ENCODE measurements at places on chromosomes 6 and 20.

DNA sequence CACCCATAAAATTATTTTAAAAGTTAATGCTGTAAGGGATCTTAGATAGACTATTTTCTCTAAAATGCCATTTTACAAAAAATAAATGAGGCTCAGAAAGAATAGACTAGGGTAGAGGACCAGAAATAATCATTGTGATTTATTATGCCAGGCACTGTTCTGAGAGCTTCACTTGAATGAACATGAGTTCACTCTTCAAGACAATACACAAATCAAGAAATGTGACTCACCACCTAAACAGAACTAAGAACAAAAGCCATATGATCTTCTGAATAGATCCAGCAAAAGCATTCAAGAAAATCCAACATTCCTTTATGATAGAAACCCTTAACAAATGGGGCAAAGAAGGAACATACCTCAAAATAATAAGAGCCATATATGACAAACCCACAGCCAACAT, 582.0 kb downstream of the PKHD1 start:
- no peak for ATAC-seq

GRCh38 chr6:125415913-125416312, 114.1 kb upstream of the HDDC2 start:
- no peak for ATAC-seq

DNA sequence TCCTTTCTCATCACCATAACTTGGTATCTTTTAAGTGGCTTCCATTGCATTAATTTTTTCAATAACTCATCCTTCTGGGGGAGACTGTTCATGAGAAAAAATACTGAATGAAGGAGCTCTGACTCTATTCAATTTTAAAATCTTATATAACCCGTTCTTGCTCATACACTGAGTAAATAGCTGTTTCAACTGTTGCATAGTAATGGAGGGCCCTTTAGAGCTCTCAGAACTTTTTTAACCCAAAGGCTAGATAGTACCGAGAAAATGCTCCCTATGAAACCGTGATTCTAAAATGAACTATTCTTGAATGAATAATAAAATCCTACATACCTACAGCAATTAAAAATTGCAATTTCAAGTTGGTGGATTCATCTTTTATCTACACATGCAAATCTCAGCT, 5.3 kb downstream of the SLC2A12 start:
- no peak for ATAC-seq

- no peak for ATAC-seq
Measured at GRCh38 chr6:41358503-41358902, 23.1 kb downstream of the NCR2 start.

DNA sequence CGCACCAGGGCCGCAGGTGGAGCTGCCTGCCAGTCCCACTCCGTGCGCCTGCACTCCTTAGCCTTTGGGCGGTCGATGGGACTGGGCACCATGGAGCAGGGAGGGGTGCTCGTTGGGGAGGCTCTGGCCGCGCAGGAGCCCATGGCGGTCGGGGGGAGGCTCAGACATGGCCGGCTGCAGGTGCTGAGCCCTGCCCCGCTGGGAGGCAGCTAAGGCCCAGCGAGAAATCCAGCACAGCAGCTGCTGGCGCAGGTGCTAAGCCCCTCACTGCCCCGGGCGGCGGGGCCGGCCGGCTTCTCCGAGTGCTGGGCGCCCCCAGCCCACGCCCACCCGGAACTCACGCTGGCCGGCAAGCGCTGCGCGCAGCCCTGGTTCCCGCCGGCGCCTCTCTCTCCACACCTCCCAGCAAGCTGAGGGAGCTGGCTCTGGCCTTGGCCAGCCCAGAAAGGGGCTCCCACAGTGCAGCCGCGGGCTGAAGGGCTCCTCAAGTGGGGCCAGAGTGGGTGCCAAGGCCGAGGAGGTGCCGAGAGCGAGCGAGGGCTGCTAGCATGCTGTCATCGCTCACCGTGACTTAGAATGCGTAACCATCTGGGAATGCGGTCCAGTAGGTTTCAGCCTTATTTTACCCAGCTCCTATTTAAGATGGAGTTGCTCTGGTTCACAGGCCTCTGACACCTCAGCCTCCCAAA, 77.3 kb downstream of the C6orf52 start:
- ATAC-seq = no peak

GRCh38 chr6:127483399-127484055, 24.3 kb upstream of the KIAA0408 start:
- no peak for ATAC-seq

DNA sequence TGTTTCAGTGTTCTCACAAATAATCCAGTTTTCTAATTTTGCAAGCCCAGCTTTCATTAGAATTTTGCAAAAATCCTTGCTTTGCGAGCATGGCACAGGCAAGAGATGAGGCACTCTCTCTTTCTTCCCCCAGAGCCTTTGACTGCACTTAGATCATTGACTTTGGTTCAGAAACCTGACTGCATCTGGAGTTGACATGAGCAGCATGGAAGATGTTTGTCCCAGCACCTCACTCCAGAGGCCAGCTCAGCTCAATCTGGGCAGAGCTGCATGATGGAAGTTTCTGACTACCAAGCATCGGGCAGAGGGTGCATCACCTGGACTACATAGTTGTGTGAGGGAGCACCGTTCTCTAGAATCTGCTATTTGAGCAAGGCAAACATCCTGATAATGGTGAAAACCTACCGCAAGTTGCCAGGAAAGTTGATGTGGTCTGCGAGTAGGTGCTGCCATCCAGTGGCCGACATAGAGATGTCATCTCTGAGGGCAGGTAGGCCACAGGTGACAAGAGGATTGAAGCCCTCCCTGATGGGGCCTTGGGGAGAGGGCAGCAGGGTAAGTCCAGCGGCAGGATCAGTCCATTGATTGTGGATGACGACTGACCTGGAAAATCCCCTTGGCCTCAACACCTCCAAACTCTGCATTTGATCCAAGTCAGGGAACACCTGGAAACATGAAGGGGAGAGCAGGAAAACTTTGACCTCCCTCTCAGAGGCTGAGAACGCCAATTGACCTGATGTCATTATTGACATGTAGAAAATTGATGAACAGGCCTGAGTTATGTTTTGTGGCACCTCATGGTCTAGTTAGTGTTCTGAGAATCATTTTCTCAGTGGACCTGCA, 3.8 kb upstream of the LPA start:
- ATAC-seq = peak; percentile 39

DNA sequence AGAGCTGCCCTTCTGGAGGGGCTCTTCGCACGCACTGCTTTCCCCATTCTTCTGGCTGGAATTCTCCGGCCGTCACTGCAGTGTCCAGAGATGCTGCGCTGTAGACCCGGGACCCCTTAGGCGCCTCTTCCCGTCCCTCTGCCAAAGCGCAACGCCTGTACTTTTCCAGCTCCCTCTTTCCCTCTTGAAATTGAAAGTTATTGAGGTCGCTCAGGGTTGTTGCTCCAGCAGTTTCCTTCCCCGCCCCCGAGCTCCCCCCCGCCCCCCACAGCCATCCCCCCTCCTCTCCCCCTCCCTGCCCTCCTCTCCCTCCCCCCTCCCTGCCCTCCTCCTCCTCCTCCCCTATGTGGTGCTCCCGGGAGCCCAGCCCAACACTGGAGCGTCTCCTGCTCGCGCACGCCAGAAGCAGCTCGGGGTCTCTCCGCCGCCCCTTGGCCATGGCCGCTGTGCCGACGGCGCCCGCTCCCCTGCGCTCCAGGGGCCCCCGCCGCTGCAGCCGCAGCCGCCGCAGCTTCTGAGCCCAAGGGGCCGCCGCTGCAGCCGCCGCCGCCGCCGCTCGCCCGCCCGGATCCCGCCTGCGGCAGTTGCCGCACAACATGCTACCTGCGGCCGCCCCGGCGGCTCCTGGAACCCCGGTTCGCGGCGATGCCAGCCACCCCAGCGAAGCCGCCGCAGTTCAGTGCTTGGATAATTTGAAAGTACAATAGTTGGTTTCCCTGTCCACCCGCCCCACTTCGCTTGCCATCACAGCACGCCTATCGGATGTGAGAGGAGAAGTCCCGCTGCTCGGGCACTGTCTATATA, at the start of gene RSPO3:
RSPO3 (plus strand) TSS at position 374 of the 804 bp plus-strand sequence. CDS start 522 bp downstream, outside the sequence.
- ATAC-seq = peak; percentile 28

DNA sequence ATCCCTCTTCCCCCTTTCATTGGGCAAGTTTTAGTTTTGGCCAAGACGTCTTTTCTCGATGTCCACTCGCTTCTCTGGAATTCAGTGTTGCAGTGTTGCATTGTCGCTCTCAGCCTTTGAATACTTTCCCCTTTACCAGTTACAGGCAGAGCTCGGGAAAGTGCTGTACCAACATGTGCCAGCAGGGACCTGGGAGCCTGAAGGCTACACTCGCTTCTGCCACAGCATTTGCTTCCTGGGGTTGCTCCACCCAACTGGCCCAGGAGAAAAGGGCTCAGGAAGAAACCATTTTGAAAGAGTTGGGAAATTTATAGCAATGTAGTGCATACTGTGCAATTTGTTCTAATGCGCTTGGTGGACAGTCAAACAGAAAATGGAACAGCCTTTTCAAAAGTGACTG, 78.6 kb downstream of the LINC00237 start:
- ATAC-seq = peak; percentile 97

GRCh38 chr20:14581731-14582130, 244.3 kb upstream of the FLRT3 start:
- no peak for ATAC-seq

DNA sequence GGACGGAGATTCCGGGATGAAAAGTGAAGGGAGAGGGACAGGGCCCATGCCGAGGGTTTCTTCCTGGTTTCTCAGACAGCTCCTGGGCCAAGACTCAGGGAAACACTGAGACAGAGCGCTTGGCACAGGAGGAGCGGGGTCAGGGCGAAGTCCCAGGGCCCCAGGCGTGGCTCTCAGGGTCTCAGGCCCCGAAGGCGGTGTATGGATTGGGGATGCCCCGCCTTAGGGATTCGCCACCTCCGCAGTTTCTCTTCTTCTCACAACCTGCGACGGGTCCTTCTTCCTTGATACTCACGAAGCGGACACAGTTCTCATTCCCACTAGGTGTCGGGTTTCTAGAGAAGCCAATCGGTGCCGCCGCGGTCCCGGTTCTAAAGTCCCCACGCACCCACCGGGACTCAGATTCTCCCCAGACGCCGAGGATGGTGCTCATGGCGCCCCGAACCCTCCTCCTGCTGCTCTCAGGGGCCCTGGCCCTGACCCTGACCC, 55.0 kb upstream of the HLA-A start:
- ATAC-seq = peak; percentile 28

GRCh38 chr20:57536120-57536708, 11.3 kb upstream of the CTCFL start:
- no peak for ATAC-seq

- no peak for ATAC-seq
Measured at GRCh38 chr6:15150207-15150606, 95.7 kb upstream of the JARID2 start.

- no peak for ATAC-seq
Measured at GRCh38 chr6:78896227-78896626, 28.9 kb downstream of the IRAK1BP1 start.

- ATAC-seq = no peak
Measured at GRCh38 chr20:22576273-22576672, 8.1 kb downstream of the FOXA2 start.

All from SK-N-SH treated with all-trans-retinoic acid at 6 μM for 48 hours (cell line).